ENCODE measurements at places on chromosomes 1 and 21.
A peak's percentile ranks its signal among the peaks of the same experiment; 100 is the strongest.

- DNase-seq: no peak
Observed at GRCh38 chr1:170558731-170559130, 26.8 kb downstream of the GORAB start.

- no peak for DNase-seq
Observed at GRCh38 chr1:18491168-18491567, 10.4 kb downstream of the KLHDC7A start.

- DNase-seq: peak; percentile 88
Observed at GRCh38 chr1:226436855-226437491, 29.1 kb upstream of the PARP1 start.

DNA sequence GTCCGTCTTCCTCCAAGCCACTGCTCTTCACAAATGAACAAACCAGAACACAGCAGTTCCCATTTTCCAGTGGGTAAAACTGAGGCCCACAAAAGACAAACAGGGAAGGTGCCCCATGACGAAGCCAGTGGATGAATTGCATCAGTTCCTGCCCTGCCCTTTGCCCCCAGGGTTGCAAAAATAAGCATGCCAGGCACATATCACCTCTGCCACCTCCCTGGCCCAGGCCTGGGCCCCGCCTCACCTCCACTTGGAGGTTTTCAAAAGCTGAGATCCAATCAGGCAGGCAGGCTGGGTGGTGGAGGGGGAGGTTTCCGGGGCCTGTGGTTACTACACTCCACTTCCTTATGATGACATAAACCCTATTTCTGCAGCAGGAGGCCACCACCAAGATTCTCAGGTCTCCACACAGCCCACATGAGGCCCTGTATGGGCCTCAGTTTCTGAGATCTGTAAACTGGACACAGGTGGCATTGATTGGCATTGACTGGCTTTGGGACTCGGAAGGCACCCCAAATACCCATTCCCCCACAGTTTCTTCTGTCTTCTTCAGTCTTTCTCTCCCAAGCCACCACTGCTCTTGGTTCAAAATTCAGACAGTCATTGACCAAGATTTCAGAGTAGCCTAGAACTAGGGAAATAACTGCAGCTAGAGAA is 4.1 kb downstream of the KIF21B start:
- no peak for DNase-seq

DNA sequence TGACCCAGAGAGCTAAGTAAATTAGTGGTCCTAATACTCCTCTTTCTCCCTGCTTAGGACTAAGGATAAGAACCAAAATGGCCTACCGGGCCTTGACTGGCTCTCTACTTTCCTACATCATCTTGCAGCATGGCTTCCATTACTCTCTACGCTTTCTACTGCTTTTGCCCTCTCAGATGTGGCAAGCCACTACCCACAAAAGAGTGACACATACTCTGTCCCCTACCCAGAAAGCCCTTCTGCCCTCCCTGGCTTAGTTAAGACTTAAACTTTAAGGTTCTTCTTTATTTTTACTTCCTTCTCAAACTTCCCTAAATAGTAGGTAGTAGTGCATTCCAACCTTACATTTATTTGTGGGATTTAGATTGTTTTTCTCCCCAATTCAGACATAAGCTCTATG is 228.1 kb downstream of the TPR start:
- no peak for DNase-seq

DNA sequence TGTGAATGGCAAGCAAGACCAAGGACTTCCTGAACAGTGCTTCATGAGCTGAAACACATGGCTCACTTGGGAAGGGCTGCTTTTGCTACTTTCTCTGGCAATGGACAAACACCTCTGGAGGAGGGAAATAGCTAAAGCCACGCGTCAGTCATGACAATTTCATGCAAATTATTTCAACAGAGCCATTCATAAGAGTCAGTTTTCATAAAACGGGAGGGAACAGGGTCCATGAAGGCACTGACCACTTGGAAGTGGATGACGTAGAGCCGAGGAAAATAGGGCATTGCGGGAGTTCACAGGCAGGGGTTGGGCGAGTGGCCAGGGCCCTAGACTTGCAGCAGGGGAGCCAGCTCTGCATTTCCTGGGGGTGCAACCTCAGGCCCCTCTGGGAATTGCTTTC is 43.9 kb downstream of the SDC3 start:
- no peak for DNase-seq

DNA sequence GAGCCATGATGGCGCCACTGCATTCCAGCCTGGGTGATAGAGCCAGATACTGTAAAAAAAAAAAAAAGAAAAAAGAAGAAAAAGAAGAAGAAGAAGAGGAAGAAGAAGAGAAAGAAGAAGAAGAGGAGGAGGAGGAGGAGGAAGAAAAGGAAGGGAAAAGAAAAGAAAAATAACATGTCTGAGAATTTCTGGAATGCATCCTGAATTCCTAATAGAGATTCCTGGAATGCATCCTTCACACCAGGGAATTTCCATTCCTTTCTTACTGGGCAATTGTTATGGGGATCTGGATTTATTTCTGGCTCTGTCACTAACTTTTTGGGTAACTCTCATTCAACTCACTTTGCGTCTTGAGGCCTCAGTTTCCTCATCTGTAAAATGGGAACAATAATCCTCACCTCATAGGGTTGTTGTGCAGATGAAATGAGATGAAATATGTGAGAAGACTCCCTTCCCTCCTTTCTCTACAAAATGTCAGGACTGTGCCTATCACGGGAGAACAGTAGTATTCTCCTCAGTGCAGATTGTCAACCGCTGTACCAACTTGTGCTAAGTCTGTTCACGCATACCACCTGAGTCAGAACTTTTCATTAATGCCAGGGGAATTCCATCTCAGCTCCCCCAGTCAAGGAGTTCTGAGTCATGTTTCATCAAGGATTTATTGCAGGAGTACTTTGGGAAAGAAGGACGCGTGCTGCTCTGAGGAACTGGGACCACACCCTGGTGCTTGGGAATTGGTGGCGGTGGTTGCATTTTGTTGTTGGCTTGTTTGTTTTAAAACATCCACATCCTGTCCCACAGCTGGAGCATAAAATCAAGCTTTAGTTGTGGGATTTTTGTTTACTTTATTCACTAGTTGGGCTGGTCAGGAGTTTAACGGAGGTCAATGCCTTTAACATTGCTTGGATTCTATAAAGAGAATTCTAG is 42.4 kb upstream of the ROR1 start:
- DNase-seq: no peak

- no peak for DNase-seq
Observed at GRCh38 chr1:239233626-239234025, 152.7 kb upstream of the CHRM3 start.

GRCh38 chr1:75879985-75880384 is 52.2 kb downstream of the ASB17 start:
- DNase-seq: no peak

DNA sequence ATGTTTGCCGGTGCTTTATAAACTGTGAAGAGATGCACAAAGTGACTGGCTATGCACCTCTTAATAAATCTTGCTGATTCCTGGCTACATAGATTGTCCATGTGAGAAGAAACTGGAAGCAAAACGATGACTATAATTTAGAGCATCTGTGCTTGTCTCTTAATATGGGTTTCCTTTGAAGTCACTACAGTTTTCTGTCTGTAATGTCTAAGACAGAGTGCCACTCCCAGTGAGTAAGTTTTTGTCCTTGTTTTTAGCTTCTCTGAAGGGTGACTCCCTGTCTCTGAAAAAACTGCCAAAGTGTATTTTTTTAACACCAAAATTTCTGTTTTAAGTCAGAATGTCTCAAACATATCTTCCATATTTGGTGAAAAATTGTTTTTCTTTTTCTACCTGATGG is 175.1 kb downstream of the FASLG start:
- DNase-seq: no peak

DNA sequence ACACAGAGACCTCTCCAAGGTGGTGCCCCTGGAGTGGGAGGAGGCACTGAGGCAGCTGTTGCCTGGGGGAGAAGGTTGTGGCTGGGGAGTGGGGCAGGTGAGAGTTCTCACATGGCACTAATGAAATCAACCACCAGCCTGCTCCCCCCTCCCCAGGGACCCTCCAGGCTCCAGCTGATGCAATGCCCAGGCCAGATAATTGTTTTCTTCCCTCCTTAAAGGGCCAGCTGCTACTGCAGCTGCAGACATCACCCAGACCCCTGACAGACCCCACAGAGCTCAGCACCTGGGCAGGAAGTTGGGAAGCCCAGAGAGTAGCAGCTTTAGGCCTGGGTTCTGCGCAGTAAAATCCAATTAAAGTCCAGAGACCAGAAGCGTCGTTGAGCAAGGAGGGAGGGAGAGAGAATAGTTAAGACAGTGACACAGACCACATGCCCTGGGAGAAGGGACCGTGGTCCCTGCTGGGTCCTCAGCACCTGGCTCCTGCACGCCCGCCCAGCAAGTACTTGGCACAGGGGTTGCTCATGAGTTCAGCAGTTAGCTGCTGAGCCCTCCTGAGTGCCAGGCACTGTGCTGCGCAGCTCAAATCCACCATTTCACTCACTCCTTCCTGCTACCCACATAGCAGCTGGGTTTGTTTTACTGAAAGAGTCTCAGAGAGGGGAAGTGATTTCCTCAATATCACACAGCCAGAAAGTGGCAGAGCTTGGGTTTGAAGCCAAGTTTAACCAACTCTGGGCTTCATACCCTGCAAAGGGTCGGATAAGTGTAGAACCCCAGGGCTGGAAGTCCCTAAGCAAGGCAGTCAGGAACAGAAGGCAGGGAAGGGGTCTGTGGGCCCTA is 1.9 kb downstream of the RIMS3 start:
- DNase-seq: peak; percentile 33

DNA sequence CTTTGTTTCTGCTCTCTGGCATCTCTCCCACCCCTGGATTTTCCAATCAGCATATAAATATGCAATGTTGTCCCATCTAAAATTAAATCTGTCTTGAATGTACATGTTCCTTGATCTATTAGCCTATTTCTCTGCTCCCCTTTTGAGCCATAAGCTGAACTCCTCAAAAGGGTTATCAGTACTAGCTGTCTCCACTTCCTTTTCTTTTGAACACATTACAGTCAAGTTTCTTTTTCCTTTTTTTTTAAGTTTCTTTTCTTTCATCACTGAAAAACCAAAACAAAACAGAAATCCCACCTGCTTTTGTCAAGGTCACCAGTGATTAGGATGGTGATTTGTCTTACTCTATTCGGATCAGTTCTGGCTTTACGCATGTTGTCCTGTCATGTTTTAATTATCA is 29.3 kb downstream of the XCL2 start:
- no peak for DNase-seq

- no peak for DNase-seq
Observed at GRCh38 chr1:206834711-206835110, 30.7 kb upstream of the IL20 start.

GRCh38 chr21:30193201-30193600 is 22.7 kb downstream of the CLDN8 start:
- DNase-seq: no peak

DNA sequence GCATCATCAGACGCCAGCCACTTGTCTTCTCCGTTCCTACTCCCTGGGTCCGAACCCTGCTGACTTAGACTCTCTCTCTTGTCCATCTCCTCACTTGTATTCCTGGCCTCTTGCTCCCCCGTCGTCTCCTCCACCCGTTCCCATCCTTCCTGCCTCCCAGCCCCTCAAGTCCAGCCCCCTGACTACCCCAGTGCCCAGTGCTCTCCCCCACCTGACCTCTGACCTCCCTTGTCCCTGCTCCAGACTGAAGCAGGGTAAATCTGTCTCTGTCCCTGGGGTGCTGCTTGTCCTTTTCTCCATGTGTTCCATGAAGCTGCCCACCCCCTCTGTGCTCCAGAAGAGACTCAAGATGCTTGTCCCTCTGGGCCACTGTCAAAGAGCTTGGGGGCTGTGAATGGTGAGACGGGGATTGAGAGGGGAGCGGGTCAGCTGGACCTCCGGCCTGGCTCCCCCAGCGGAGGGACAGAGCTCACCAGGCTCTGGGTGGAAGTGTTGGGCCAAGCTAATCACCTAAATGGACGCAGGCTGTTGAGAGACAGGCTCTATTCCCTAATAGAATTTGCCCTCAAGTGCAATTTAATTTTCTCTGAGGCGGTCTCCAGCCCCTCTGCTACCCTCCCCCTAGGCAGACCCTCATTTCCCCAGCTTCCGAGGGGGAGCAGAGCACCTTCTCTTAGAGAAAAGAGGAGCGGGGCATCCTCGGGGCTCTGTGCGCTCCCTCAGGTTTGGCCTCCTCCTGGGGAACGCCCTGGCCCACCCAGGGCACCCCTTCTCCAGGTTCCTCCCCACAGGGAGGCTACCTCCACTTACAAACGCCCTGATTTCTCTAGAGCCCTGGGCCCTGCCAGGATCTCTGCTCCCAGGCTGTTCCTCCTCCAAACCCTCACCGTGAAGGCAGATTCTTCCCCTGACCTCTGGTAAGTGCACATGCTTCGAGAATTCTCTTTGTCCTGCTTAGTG is 11.0 kb upstream of the LHX4 start:
- no peak for DNase-seq

DNA sequence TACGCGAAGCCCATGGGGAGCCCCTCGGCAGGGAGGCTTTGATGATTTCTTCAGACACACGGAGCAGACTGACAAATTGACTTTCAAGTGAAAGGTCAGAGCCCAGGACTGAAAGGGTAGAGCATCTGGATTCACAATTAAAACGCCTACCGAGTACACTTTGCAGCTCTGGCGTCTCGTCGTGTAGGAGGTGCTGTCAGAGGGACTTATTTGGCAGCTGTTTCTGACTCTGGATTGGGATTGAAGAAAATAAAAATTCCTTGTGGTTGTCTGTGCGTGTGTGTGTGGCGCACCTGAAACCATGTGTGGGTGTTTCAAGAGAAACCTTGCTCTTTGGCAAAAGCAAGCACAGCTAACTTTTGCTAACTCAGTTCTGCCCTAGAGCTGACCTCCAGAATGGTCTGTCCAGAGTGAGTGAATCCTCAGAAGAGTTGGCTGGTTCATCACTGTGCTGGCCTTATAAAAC is 348.7 kb downstream of the HLX start:
- no peak for DNase-seq

DNA sequence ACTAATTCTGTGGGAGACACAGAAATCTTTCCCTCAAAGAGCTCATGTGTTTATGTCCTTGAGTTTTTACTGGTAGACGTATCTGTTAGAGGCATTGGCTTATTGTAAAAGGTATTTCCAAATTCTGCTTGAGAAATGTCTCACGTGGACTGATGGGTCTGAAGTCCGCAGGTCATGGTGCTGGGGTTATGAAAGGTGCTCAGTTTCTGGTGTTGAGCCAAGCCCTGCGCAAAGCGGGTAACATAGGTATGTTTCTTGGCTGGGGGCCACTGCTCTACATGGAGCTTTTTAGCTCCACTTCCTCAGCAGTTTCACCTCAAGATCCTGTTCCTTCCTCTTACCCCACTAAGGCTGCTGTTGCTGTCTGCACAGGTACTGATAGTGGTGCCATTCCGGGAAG is 10.8 kb downstream of the UTP25 start:
- no peak for DNase-seq

DNA sequence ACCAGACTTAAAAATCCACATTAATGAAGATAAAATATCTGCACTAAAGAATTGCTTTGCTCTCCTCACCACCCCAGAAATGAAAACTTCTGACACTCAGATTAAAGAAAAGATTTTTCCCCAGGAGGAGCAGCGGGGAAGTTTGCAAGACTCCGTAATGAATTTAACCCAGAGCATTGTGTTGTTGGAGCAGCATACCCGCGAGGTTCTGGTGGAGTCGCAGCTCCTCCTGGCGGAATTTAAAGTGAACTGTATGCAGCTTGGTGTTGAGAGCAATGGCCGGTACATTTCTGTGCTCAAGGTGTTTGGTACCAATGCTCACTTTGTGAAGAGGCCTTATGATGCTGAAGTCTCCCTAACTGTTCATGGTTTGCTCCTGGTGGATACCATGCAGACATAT is 46.4 kb downstream of the VPS13D start:
- DNase-seq: peak; percentile 12

GRCh38 chr21:27366646-27367235 is 399.9 kb upstream of the ADAMTS5 start:
- DNase-seq: no peak

- DNase-seq: no peak
Observed at GRCh38 chr1:16048573-16049189, 5.1 kb downstream of the CLCNKB start.
